ENCODE measurements at places on chromosomes 5 and 9.
A peak's percentile ranks its signal among the peaks of the same experiment; 100 is the strongest.

GRCh38 chr9:75156858-75157257 is 68.5 kb downstream of the OSTF1 start:
- no peak for DNase-seq

- DNase-seq = no peak
These were observed 1.6 kb upstream of the THBS4 start for GRCh38 chr5:80033513-80033912.

GRCh38 chr5:115033861-115034260 is 135.8 kb downstream of the TRIM36 start:
- no peak for DNase-seq

GRCh38 chr9:126454215-126454614 is 127.6 kb downstream of the MVB12B start:
- DNase-seq = no peak

GRCh38 chr5:79021753-79022152 is 36.6 kb upstream of the ARSB start:
- no peak for DNase-seq

- DNase-seq = no peak
These were observed 148.9 kb downstream of the FGF18 start for GRCh38 chr5:171568389-171568788.

GRCh38 chr5:68219161-68219816 is 3.7 kb downstream of the PIK3R1 start:
- DNase-seq = no peak

GRCh38 chr5:110836851-110837250 is 98.0 kb downstream of the SLC25A46 start:
- no peak for DNase-seq

- DNase-seq = no peak
These were observed 332.5 kb upstream of the RPS23 start for GRCh38 chr5:82610686-82611085.

DNA sequence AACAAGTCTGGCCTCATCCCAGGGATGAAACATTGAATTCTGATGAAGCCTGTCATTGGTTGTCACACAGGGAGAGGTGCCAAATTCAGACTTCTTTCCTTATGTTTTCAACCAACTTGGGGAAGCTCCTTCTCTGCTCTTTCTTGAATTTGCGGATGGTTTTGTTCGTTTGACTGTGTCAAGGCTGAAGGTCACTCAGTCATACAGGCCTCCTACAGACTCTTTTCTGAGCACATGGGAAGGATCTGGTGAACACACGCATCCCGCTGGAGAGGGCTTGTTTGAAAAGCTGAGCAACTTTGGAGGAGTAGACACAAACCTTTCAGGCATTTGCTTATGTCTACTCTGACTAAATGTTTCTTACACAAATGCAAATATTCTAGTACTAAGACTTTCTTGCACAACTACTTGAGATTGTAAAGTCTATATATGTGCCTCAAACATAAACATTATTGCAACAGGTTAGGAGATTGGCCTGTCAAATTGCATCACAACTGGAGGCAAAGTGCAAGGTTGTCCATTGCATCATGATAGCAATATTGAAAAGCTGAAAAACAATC is 151.5 kb upstream of the NR3C1 start:
- no peak for DNase-seq

DNA sequence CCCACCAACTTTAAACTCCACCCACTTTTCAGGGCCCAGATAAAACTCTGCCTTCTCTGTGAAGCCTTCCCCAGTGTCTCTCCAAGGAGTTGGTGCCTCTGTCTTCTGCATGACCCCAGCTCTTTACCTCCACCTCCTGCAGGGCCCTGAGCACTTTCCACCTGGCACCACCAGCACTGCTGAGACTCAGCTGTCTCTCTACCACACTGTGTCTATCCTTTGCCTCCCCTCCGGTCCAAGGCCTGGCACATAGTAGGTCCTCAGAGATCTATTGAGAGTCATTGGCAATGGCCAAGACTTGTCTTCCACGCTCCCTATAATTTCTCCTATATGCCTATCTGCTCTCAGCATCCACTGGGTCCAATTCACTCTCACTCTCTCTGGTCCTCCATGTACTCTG is 12.9 kb upstream of the GABBR2 start:
- no peak for DNase-seq

GRCh38 chr5:112708103-112708622 is 29.5 kb upstream of the APC start:
- DNase-seq = peak; percentile 2

DNA sequence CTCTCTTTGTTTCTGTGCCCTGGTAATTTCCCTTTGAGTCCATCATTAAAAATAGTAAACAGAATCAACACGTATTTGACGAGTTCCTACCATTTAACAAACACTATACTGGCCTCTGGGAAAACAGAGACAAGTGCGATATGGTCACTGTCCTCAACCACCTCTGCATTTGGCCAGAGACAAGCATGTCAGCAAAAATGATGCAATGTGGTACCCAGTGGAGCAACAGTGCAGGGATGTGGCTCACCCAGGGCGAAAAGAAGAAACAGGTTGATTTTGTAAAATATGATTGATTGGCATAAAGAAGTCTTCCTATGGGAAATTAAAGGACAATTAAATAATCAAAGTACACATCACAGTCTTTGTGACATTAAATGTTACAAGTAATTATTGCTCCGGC is 99.1 kb downstream of the CFAP90 start:
- no peak for DNase-seq

- DNase-seq = no peak
These were observed 6.3 kb downstream of the NR2F1 start for GRCh38 chr5:93589152-93589828.

- no peak for DNase-seq
These were observed 2.6 kb downstream of the CCL19 start for GRCh38 chr9:34688329-34689115.

GRCh38 chr5:168291342-168291963 is at the start of gene WWC1:
Gene WWC1, plus strand, starts transcription at chr5:168291645. Its CDS starts 508 bp downstream, at chr5:168292153.
- DNase-seq = peak; percentile 20

DNA sequence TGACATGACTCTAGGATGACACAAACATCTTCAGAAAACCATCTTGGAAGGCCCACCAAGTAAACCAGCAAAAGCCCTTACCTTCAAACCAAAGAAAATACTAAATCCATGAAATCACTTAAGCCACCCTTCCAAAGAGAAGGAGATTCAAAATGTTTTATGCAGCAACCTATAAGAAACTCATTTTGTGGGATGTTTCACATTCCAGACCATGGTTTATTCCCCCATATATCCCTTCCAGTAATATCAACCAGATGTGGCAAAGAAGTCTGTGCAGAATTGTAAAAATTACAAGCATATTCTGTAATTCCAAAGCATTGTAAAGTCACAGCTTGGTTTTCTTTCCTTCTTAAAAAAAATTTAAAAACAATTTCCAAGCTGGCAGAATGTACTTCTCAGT is 117.4 kb downstream of the SLIT3 start:
- DNase-seq = no peak

GRCh38 chr5:74334062-74334761 is 306.3 kb downstream of the ENC1 start:
- no peak for DNase-seq

DNA sequence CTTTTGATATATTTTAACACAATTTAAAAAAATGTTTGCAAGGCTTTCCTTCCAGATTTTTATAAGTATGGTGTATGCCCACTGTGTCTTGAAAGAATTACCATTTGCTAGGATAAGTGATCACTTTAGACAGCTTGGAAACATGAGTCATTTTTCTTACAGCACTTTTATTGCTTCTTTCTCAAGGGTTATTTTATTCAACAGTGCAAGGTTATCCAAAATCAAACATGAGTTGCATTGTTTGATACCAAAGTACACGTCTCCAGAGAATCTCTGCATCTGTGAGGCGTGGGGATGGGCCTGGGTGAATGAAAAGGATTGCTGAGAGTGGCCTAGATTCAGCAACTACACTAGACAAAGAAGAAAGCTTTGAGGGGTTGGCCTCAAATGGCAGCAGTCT is 329.6 kb downstream of the ADAMTS6 start:
- no peak for DNase-seq

GRCh38 chr9:90868555-90868954 is 66.9 kb downstream of the SYK start:
- no peak for DNase-seq

GRCh38 chr5:141969783-141970771 is 1.2 kb downstream of the RNF14 start:
- DNase-seq = no peak

DNA sequence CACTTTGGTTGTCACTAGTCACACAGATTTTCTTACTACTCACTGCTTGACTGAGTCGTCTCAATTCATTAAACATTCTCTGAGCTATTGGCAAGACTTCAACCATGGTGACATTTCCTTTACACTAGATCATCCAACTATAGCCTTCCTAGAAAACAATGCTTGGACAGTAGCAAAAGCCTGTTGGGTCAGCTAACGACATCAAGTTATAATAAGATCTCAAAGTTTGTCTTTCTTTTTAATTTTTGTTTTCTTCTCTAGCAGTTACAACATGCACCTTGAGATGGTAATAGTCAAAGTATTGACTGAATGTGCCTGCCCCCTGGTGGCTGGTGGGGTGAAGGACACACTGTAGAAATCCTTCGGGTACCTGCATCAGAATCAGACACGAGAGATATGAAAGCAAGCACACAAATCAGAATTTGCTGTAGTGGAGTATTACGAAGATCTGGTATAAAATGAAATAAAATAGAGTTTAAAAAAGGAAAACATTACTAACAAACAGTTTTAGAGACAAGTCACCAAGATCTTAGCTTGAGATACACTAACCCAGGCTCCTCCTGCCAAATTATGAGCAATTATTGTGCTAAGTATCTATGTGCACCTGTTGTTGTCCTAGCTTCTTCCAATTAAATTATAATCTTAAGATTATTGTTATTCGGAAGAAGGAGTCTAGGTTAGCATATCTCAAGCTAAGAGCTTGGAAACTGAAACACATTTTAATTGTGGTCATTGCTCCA is 81.2 kb downstream of the ARL15 start:
- peak; percentile 59 for DNase-seq

GRCh38 chr5:173916233-173916632 is 28.1 kb downstream of the CPEB4 start:
- no peak for DNase-seq

GRCh38 chr5:118042076-118042475 is 946.3 kb downstream of the DTWD2 start:
- no peak for DNase-seq

GRCh38 chr5:61734001-61734400 is 401.9 kb downstream of the ZSWIM6 start:
- DNase-seq = no peak

- no peak for DNase-seq
These were observed 273.5 kb downstream of the ARRDC3 start for GRCh38 chr5:91109634-91110033.

DNA sequence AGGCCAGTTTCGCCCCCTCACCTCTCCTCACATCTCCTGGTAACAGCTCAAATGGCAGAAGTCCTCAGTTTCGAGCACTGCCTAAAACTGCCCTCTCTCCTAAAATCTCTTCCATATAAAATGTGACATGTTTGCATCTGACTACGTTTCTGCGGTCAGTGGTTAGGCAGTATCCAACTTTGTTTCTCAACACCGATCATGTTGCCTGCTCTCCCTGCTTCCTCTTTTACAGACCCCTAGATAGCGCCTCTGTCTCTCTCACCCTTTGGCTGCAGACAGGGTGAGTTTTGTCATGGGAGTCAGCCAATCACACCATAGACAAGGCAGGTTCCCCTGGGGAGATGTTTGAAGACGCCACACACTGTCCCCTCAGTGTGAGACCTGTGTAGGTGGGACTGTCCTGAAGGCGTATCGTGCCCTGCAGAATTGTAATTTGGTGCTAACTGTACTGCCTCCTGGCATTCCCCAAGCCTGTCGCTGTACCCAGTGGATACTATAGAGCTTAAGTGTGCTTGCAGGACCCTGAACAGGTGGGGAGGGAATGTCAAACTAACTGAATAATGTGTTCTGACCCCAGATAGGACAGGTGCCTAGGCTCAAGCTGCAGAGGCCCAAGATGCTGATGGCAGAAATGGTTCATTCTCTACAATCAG is 1.1 kb downstream of the HEXB start:
- no peak for DNase-seq

DNA sequence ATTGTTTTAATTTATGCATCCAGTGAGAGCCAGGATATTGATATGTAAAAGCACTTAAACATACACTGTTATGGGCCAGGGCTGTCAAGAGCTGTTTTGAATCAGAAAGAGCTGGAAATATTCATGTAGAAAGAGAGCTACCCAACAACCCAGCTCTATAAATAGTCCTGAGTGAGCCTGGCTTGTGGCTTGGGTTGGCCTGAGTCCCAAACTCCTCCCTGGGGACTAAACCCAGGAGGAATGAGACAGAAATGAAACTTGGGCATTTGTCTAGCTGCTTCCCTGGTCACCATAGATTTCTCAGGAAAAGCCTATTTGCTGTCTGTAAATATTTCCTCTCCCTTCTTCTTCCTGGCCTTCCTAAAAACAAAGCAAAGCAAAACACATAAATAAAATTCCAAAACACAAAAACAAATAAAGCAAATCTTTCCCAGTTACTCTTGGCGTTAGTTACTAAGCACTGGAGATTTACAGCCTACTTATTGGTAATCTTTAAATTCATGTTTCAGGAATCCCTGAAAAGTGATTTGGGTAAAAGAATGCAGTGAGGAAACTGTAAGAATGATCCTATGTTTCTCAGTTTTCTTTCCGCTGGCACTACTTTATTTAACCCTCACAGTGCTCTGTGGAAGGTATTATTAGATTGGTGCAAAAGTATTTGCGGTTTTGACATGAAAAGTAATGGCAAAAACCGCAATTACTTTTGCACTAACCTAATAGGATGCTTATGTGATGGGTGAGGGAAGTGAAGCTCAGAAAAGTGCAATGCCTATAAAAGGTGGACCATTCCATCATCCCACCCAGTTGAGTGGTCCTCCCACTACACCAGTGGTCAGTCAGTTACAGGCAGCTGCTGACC is 111.8 kb downstream of the CARTPT start:
- no peak for DNase-seq

DNA sequence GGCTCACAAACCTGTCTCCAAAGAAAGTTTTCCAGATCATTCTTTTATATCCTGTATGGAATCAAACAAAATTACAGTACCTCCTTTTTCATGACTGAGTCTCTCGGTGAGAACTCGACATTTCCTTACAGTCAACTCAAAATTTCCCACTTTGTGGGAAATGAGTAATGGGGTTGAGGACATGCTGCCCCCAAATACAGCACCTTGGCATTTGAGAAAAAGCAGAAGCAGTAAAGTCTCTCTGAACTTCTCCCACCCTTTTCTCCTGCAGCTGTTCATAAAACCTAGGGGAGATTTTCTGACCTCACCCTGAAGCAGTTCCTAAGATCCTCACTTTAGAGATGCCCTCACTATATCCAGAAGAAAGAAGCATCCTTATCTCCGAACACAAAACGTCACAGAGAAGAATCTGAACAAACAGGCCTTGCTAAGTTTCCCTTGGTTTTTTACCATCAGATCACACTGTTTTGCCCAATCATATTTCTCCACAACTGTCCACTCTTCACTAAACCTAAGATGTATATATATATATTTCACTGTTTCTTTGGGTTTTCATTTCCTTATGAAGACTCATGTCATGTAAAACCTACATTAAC is 96.1 kb upstream of the APC start:
- no peak for DNase-seq

- no peak for DNase-seq
These were observed 89.7 kb downstream of the HRH2 start for GRCh38 chr5:175747539-175748060.
